ENCODE measurements at places on chromosomes 6 and 20.

- DNase-seq = no peak
Measured at GRCh38 chr6:163252061-163252591, 162.4 kb upstream of the QKI start.

DNA sequence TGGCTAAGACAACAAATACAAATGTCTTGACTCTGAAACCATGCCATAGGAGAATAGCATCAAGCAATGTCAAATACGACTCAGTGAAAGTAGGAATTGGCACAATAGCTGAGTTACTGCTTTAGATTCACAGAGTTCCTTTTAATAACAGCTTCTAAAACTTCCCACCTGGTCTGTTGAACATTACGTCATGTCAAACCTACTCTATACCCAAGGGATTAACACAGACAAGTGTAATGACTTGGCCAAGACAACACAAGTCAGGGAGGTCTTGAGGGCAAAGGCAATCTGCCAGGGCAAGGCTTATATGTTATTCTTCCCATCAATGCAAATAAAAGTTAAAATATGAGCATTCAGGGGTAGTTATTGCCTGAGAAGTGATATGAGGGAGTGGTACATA is 265.1 kb upstream of the PRDM1 start:
- no peak for DNase-seq

DNA sequence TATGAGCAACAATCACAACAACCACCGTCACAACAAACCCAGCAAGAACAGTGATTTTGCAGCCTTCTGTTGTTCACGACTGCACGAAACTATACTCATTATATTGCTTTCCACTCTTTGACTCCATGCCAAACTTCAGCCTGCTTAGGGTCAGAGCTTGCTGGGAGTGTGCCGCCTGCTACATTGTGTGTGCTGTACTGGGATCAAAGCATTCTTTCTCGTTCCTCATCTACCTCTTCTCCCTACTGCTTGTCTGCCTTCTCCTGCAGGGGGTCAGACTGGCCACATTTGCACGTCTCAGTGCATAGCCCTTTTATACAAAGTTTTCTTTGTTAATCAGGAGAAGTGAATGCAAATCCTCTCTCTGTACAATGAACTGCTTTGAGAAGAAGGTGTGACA is 401.6 kb upstream of the CITED2 start:
- DNase-seq = no peak

- no peak for DNase-seq
Measured at GRCh38 chr20:54792688-54793087, 317.3 kb downstream of the DOK5 start.

DNA sequence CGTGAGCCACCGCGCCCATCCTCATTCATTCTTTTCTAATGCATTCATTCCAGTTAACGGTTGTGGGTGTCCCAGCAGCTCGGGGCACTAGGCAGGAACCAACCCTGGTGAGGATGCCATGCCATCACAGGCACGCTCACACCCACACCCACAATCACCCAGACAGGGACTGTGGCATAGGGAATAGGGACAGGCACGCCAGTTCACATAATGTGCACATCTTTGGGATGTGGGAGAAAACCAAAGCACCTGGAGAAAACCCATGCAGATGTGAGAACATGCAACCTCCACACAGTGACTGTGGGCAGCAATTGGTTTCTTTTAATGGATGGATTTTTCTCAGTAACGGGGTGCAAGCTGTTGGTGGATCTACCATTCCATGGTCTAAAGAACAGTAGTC is 64.3 kb downstream of the IRF4 start:
- no peak for DNase-seq

- DNase-seq = no peak
Measured at GRCh38 chr6:143652841-143653331, 24.9 kb upstream of the PHACTR2 start.

DNA sequence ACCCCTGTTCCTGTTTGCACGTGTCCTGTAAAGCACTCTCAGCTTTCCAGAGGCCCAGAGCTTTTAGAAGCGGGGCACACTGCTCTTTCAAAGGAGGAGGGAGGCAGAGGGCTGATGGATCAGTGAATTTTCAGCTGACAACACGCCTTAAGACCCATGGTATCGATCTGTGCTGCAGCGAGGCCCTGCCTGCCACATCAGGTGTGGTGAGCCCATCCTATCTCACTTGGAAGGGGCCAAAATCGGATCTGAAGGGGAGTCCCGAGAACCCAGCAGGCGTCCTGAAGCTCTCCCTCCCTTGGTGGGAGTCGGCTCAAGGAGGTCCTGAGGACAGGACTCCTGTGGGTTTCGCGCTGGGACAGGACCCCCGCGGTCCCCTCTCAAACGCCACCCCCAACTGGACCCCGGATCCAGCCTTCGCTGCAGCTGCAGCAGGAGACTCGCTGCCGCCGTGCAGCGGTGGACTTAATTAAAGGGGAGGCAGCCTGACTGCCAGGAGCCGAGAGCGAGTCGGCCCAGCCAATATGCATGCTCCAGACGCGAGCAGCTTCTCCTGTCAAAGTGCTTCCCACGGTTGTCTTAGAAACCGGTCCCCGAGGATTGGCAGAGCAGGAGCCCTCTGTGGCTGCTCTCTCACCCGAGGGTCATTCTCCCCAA is 580.0 kb upstream of the ZNF337 start:
- DNase-seq = no peak

DNA sequence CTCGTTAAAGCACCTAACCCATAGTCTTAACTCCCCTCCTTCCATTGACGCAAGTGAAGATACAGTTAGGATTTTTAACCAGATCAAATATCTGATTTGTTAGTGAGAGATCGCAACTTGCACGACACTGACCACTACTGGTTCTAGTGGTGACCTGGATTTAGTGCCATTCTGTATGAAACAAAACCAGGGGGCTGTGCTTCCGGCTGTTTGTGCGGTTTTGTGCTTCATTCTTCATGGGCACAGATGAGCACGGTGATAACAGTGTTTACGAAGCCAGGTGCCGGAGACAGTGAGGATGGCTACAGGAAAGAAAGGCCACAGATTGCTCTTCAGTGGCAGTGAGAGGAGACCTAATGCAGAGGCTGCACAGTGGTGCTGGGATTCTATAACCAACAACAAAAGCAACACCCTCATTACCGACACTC is 75.5 kb downstream of the NOL4L start:
- DNase-seq = peak; percentile 49

DNA sequence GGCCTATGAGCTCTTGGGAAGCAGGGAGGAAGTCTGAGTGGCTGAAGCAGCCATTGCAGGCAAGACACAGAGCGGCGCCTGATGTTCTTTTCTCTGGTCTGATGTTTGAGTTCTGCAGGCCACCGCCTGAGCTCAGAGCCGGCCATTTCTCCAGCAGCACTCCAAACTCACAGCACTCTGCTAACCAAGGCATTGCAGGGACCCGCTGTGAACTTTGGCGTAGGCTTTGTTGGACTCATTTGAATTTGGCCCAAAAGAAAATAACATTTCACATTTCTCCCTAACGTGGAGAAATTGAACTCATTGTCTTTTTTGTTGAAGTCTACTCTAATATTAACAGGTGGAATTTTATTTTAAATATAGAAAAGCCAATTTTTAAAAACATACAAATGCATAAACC is 336.1 kb downstream of the FARS2 start:
- no peak for DNase-seq

- no peak for DNase-seq
Measured at GRCh38 chr6:113318575-113318917, 538.6 kb upstream of the MARCKS start.

DNA sequence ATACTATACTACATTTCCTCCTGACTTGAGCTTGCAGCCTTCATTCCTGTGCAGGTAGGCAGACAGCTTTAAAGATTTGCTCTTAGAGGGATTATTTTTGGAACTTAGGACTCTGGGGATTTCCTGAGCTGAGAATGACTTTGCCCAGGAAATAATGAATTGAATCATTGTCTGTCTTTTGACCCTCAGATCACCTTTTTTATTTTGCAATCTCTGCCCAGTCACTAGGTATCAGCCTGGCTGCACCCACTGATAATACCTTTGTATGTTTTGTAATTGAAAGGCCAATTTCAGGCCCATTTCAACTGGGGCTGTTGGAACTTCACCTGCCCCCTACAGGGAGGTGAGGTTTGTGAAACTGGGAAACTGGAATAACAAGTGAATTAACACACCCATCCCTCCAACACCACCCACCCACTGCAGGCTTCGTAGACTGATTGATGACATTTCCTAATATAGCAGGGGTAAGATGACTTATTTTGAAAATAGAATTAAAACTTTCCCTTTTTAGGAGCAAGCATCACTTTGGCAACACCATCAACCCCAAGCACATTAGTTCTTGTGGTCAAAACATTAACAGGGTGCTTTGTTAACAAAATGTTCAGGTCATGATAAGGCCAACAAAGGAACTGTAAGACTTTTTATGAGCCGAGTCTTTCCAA is 157.1 kb upstream of the CENPW start:
- DNase-seq = no peak

DNA sequence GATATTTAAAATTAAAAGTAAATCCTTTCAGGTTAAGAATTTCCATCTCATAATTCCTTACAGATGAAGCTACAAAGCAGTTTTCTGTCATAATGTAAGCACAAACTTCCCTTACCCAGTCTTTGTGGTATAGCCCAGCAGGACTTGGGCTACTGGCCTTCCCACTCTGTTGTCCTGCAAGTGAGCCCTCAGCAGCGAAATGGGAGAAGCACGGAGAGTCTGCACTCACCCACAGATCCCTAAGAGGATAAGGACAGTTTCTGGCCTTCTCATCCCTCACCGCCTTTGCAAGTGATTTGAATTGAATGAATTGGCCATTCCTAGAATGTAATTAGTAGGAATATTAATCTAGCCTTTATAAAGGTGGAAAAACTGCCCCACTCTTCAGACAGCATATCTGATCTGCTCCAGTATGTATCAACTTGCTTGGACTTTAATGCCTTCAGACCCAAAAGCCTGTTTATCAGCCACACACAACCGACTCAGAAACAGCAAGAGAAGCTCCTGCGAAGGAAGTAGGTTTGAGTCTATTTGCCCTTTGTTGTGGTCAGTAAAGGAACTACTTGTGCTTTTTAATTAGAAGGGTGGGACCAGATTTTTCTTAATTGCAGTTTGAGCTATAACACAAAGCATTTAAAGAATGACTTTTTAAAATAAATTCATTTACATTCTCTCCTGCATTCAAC is 29.9 kb upstream of the PRDM1 start:
- no peak for DNase-seq

GRCh38 chr6:149031201-149031858 is 284.5 kb downstream of the UST start:
- no peak for DNase-seq

GRCh38 chr6:158002951-158003853 is 21.5 kb downstream of the SYNJ2 start:
- DNase-seq = peak; percentile 59

DNA sequence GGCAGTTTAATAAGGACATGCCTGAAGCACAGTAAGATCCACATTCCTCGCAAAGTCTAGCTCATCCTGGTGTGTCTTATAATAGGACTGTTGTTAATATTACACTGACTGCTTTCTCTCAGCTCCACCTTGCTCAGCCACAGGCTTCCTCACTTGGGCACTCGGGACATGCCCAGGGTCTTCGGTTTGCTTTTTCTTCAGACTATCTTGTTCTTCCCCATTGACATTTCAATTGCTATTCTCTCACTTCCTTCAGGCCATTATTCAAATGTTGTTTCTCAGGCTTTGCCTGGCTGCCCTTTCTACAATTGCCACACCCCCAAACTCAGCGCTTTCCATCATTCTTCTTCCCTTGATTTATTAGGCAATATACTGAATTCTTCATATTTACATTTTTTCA is 274.8 kb upstream of the RGS17 start:
- DNase-seq = no peak

- DNase-seq = no peak
Measured at GRCh38 chr6:90874931-90875330, 288.1 kb upstream of the MAP3K7 start.

- no peak for DNase-seq
Measured at GRCh38 chr6:3859878-3860552, 10.8 kb downstream of the FAM50B start.

GRCh38 chr6:82741325-82741995 is 324.2 kb downstream of the UBE3D start:
- no peak for DNase-seq

- no peak for DNase-seq
Measured at GRCh38 chr6:123925842-123926399, 122.3 kb downstream of the NKAIN2 start.

- no peak for DNase-seq
Measured at GRCh38 chr6:40146902-40147301, 212.6 kb upstream of the MOCS1 start.

GRCh38 chr6:10484912-10485311 is 36.2 kb upstream of the GCNT2 start:
- no peak for DNase-seq

DNA sequence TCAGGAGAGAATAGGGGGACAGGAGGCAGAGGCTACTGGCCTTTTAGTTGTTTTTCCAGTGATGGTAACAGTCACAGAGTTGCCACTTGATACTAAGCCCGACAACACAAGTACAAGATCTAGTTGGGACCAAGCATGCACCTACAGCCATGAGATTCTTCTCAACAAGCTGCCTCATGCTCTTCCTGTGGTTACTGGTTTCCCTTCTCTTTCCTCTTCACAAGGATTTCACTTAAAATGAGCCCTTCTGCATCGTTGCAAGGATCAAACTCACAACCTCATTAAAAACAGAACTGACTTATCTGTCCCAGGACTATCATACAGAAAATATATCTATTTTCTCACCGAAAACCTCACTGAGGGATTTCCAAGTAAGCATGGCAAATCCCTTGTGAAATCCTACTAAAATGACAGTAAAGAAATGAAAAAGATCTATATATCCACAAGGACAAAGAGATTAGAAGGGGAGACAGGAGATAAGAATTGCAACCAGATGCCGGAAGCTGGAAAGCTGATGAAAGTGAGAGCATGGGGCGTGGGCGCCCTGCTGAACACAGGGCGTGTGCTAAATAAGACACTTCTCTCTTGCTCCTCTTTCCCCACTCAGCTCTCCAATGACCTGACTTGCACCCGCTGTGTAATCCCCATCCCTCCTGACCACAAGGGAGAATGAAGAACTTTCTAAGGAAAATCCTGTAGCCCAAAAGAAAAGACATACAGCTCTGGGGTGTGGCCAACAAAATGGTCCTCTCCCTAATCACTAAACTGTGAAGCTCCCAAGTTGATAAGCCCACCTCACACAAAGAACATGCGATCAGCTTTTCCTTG is 13.4 kb downstream of the MTFR2 start:
- no peak for DNase-seq

DNA sequence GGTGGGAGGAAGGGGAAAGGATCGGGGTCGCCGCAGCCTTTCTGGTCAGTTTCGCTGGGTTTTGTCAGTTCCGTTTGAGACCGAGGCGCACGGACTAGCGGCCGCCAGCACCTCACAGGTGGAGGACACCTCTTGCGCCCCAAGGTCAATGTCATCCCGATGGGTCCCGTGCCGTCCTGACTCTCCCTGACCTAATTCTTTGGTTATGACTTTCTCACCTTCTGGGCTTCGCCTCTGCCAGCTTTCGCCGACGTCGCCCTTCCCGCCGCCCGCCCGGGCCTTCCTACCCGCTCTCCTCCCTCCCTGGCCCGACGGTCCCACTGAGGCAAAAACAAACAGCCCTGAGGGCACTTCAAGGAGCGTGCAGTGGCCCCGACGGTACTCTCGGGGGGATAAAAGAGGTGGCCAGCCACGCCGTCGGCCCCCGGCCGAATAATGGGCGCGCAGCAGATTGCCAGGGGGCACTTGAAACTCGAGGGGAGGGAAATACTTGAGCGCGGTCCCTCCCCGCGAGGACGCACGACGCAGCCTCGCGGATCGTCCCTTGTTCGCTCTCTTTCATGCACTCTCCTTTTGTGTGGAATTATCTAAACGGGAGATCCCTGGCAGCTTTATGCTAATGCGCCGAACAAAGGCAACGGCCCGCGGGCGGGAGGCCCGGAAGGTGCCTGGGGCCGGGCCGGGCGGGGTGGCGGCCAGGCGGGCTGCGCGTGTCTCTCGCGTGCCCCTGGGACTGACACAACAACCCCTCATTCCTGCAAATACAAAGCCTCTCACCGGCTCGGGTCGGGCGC is 3.9 kb upstream of the INSM1 start:
- no peak for DNase-seq
